ENCODE measurements at places on chromosomes 1 and 21.

DNA sequence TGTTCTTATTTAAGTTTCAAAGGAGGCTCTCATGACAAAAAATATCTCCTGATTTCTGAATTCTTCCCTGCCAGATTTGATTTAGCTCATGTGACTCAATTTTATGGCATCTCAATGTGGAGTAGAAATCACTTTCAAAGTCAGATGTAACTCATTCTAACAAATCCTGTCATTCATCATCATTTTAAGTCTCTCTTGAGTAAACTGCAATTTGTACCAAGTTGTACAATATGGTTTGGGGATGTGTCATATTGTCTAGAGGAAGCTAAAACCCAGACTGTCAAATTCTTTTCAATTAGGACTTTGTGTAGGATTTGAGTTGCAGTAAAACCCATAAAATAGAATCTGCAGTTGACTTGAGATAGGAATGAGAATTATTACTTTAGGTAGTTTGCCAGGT lies 2101.0 kb downstream of the NCAM2 start:
- DNase-seq = no peak

DNA sequence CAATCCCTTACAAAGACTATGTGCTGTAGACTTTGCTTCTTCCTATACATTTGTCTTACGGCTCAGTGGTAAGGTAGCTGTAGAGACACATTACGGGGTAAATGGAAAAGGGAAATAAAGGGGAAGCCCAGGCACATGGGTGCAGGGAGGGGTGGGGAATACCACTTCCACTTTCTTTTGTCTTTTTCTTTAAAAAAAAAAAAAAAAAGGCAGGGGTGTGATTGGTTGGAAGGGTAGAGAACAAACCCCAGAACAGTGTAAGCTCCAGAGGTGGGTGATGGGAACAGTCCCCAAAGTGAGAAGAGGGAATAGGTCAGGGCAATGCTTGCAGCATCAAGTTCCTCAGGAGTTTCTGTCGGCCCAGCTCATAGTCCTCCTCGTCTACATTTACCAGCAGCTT lies 3.9 kb downstream of the NIT1 start:
- no peak for DNase-seq

DNA sequence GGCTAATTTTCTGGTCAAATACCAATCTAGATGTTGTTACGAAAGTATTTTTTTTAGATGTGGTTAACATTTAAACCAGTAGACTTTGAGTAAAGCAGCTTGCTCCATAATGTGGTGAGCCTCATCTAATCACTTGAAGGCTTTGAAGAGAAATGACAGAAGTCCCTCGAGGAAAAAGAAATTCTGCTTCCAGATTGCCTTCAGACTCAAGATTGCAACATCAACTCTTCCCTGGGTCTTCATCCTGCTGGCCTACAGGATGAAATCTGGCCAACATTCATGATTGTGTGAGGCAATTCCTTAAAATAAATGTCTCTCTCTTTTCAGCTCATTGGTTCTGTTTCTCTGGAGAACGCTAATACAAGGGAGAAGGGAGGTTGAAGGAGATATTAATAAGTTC lies 32.5 kb upstream of the SSX2IP start:
- no peak for DNase-seq

GRCh38 chr1:109598655-109599054 lies 20.8 kb downstream of the GNAT2 start:
- no peak for DNase-seq

DNA sequence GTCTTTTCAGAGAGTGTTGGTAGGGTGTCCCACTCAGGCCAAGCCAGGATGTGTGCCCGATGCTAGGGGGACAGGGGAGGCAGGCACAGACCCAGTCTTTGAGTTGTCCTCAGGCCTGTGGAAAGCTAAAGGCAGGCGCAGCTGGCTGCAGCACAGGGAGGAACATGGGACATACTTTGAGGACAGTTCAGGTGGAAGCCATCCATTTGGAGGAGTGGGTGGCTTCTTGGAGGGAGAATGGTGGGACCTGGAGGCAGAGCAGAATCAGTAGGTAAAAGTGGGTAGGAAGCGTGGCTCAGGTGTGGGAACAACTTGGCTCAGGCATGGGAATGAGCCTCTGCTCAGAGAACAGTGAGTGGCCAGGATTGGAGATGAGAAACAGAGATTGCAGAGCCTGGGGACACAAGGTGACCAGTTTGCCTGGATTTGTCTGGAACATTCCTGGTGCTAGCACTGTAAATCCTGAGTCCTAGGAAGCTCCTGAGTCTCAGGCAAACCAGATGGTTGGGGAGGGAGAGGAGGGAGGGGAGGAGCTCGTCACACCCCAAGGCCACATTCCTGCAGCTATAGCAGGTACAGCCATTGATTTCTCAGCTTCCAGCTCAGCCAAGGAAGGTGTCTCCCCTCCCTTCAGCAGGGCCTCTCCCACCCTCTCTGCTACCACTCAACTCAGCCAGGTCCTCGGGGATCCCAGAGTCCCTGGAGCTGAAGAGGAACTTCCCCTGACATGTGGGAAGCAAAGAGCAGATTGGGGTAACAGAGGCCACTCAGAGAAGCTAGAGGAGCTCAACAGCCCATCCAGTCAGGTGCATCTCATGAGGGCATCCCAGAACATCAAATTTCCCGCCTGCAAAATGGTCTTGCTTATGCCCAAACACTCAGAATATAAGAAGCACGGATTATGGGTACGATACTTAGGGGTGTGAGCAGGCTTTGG lies 65.2 kb upstream of the TINAGL1 start:
- no peak for DNase-seq

DNA sequence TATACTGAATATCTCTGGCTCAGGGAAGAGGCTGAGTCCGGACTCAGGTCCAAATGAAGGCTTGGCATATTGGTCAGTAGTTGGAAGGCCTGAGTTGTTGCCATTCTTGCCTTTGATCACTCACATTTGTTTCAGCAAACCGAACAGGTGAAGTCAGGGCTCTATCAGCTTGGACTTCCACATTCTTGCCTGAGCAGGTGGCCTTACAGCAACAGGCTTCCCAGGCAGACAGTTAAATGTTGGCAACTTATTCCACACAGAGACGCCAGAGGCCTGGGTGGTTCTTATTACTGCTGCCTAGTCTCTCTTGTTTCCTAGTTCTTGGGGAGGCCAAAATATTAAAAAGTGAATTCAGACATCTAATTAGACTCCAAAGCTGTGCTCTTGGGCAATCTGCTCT lies 36.6 kb downstream of the XCL2 start:
- no peak for DNase-seq

DNA sequence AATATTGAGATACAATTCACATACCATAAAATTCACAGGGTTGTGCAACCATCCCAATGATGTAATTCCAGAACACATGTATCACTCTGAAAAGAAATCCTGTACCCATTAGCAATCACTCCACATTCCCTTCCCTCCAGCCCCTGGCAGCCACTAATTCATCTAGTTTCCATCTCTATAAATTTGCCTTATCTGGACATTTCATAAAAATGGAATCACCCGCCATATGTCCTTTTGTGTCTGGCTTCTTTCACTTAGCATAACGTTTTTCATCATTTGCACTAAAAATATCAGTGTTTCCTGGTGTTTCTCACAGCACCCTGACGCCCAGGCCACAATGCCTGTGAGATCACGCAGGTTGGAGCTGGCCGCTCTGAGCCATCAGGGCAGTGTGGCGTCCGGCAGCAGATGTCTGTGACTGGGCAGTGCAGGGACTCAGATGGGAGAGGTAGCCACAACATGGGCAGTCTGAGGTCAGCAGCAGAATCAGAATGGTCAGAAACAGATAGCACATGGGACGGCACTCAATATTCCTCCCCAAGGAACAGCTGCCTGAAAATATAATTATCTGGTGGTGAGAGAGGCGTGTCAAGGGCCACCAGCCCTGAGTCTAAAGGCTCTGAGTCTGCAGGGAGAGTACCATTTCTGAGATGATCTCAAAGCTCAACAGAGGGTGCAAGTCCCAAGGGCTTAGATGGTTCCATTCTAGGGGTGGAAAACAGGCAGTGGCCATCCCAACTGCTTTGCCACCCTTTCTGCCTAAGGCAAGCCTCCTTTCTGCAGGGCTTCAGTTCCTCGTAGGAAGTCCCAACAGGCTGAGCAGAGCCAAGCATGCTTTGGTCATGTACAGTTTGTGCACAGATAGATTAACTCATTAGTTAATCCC lies 129.4 kb upstream of the EDN2 start:
- DNase-seq = no peak

Data from NCI-H146 (cell line).